Gastrocnemius medialis (tissue), 4 donors: ENCODE measurements at places on chromosomes 12 and 14. TPM values are rescaled to one million over a fixed set of nuclear protein-coding genes. Genes with fewer than 3 reads are reported as not detected.

GRCh38 chr12:93229494-93230325 lies 148.0 kb upstream of the NUDT4 start:
- no peaks in the 10 kb centered on the region for H3K4me1 ChIP-seq
- no peak overlapping the region for H3K27ac ChIP-seq
- H3K4me3 ChIP-seq = no peak overlapping the region
- no peak for DNase-seq

DNA sequence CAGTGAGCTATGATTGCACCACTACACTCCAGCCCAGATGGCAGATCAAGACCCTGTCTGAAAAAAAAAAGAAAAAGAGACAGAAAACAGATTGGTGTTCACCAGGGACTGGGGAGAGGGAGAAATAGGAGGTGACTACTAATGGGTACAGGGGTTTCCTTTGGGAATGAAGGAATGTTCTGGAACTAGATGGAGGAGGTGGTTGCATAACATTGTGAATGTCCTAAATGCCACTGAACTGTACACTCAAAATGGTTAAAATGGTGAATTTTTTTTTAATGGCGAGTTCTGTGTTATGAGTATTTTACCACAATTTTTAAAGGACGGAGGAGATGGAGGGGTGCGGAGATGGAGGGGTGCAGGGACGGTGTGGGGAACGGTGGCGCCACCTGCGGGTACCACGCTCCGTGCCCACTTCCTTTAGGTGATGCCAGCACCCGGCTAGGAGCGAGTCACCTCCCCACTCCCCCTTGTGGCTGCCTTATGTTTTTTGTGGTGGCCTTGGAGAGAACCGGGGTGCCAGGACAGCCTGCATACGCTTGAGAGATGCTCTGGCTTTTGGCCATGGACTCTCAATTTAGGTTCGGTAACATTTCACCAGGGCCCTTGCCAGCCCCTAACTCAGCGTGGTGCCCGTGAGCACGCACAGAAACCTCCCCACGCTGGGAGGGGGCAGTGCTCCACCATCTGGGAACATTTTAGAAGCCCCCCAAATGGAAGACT lies 16.1 kb downstream of the UBC start:
- no peak overlapping the region for H3K4me3 ChIP-seq
- no peak overlapping the region for H3K27ac ChIP-seq
- DNase-seq = no peak
- H3K36me3 ChIP-seq = no peaks in the 10 kb centered on the region

DNA sequence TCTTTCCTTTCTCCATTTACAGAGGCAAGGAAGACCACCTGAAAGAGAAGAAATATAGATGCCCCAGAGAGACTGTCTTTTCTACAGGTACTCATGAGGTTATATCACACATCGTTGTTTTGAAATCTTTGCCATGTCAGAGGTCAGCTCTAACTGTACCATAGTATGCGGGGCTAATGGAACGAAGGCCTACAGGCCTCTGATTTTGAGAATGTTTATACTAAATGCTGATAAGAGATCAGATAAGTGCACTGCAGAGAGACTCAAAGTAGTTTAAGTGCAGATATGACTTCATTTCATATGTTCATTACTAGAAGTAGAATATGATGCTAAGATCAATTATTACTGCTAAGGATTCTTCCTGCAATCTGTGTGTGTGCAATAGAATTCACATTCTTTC lies 1005.0 kb downstream of the GALC start:
- no peaks in the 10 kb centered on the region for H3K27me3 ChIP-seq
- no peak overlapping the region for H3K27ac ChIP-seq
- DNase-seq = no peak
- no peaks in the 10 kb centered on the region for H3K36me3 ChIP-seq
- no peak overlapping the region for H3K4me3 ChIP-seq
- H3K4me1 ChIP-seq = no peaks in the 10 kb centered on the region

DNA sequence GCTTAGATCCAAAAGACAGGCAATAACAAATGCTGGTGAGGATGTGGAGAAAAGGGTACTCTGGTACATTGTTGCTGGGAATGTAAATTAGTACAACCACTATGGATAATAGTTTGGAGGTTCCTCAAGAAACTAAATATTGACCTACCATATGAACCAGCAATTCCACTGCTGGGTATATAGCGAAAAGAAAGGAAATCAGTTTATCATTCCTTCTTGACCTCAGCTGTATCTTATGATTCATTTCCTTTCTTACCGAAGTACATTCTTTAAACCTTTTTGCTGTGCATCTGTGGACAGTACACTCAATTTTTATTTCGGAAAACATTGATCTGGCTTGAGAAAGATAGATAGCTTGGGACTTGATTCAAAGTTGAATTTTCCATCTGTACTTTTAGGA lies 183.2 kb upstream of the LRFN5 start:
- no peak overlapping the region for H3K27ac ChIP-seq
- no peaks in the 10 kb centered on the region for H3K4me1 ChIP-seq
- H3K36me3 ChIP-seq = no peaks in the 10 kb centered on the region
- no peaks in the 10 kb centered on the region for H3K27me3 ChIP-seq
- no peak overlapping the region for H3K4me3 ChIP-seq

GRCh38 chr12:106914796-106915634 lies 40.7 kb upstream of the TMEM263 start:
- H3K36me3 ChIP-seq = no peaks in the 10 kb centered on the region
- H3K4me3 ChIP-seq = no peak overlapping the region
- no peaks in the 10 kb centered on the region for H3K4me1 ChIP-seq
- H3K27me3 ChIP-seq = no peaks in the 10 kb centered on the region
- DNase-seq = no peak
- H3K27ac ChIP-seq = no peak overlapping the region

GRCh38 chr12:16844875-16845274 lies 238.9 kb upstream of the LMO3 start:
- H3K4me1 ChIP-seq = no peaks in the 10 kb centered on the region
- no peaks in the 10 kb centered on the region for H3K36me3 ChIP-seq
- no peaks in the 10 kb centered on the region for H3K27me3 ChIP-seq
- no peak overlapping the region for H3K27ac ChIP-seq
- H3K4me3 ChIP-seq = no peak overlapping the region

- no peaks in the 10 kb centered on the region for H3K27me3 ChIP-seq
- peaks cover 5% of the 10 kb centered on the region for H3K4me1 ChIP-seq
- no peak for DNase-seq
- H3K36me3 ChIP-seq = no peaks in the 10 kb centered on the region
- H3K4me3 ChIP-seq = no peak overlapping the region
- H3K27ac ChIP-seq = no peak overlapping the region
Observed at GRCh38 chr14:75518625-75519024, 3.6 kb upstream of the BATF start.

DNA sequence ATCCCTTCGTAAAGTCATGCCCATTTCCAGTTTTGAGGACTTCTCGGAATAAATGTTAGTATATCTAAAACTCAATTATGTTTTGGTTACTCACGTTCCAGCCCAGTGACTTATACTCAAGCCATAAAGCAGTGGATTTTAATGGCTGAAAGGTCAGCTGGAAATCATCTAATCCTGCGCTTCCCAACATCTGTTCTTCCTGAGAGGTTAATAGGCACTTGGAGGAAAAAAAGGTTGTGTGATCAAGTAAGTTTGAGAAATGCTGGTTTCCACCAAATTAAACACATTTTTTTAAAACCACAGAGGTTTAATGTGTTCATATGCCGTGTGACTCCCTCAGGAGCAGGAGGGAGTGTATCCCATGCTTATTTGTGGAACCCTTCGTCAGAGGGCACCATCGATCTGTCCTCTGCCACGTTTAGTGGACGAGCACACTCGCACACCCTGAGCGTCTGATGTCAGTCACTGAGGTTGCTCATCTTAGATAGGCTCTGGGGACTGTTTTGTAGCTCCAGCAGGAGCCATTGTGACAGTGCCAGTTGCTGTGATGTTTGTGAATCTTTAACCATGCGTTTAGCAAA lies 41.4 kb downstream of the FBXL14 start:
- H3K4me1 ChIP-seq = no peaks in the 10 kb centered on the region
- H3K4me3 ChIP-seq = no peak overlapping the region
- DNase-seq = no peak
- H3K27me3 ChIP-seq = peaks cover 4% of the 10 kb centered on the region
- H3K27ac ChIP-seq = no peak overlapping the region

GRCh38 chr14:24038686-24039085 lies 13.1 kb upstream of the CARMIL3 start:
- H3K27me3 ChIP-seq = no peaks in the 10 kb centered on the region
- H3K36me3 ChIP-seq = no peaks in the 10 kb centered on the region
- no peak overlapping the region for H3K4me3 ChIP-seq
- DNase-seq = no peak
- no peak overlapping the region for H3K27ac ChIP-seq

DNA sequence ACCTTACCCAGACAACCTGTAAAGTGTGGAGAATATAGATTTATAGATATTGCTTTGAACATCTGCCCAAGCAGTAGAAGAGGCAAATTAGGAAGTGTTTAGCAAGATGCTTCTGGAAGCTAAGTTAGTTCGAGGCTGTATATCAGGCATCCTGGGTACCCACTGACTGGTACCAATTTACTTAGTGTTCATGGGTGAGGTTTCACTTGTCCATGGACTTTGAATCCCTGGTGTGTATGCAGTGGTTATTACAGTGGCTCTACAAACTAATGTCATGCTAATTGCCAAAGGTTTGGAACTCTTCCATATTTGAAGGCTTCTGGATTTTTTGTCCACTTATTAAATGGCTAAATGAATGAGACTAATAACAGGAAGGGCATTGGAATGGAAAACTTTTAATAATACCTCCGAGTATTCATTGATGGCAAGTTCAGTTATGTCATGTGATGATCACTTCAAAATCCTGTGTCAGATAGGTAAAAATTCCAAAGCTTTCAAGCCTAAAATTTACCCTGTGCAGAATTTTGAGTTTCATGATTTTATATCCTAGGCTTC lies at the start of gene OR4E2:
OR4E2 (plus strand) TSS at position 505 of the 555 bp plus-strand sequence. CDS start 11,248 bp downstream, outside the sequence.
- DNase-seq = no peak

DNA sequence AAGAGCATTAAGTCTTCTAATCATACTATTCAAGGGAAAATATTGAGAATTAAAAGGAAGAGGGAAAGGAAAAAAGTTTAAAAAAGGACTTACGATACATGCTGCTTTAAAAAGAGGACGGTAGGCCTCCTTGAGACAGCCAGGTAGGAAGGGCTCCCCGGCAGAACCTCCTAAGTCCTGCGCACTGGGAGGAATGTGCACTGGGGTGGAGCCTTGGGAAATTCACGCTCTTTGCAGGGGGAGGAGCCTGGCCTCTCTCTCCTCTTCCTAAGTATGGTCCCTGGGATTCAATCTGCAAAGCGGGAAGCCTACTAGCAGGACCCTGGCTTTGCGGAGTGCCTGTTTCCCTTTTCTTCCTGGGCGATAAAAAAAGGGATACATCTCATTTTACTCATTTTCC lies 553.0 kb downstream of the RPS29 start:
- H3K27ac ChIP-seq = no peak overlapping the region
- H3K27me3 ChIP-seq = no peaks in the 10 kb centered on the region
- no peak overlapping the region for H3K4me3 ChIP-seq
- no peaks in the 10 kb centered on the region for H3K4me1 ChIP-seq
- DNase-seq = no peak
- H3K36me3 ChIP-seq = no peaks in the 10 kb centered on the region

The ANO2 gene
- total RNA-seq = 2.6 TPM

The SLC6A13 gene
- not detected for total RNA-seq

The PTPN6 gene
- total RNA-seq = 7.6 TPM
